ENCODE measurements at places on chromosomes 7 and 10. TPM values are rescaled to one million over a fixed set of nuclear protein-coding genes. Genes with fewer than 3 reads are reported as not detected.

- DNase-seq: no peak
Measured at GRCh38 chr10:12048547-12048946, 5.9 kb upstream of the UPF2 start.

GRCh38 chr10:78829565-78829964, 239.2 kb upstream of the ZMIZ1 start:
- DNase-seq: no peak

Gene FAM107B
- 195 TPM for total RNA-seq

DNA sequence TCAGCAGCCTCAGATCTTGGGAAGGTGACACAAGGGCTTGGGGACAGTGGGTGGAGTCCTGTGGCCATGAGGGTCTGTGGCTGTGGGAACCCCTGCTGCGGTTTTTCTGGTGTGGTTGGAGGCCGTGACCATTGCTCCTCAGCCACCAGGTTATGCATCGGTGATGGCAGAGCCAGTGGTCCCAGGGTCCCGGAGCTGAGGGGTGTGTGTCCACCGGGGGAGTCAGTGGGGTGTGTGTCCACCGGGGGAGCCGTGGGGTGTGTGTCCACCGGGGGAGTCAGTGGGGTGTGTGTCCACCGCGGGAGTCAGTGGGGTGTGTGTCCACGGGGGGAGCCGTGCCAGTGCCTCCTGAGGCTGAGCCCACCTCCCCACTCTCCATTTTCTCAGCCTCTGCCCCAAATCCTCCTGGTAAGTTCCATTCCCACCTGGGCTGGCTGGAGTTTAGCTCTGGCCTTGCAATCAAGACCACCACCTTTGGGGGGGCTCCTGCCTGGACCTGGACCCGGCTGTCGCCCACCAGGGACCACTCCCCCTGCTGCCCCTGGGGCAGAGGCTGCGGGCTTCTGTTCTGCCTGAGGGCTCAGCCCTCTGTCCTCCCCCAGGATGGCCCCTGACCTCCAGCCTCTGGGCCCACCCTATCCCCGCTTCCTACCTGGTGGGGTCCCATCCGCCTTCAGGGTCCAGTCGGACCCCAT, 143.5 kb downstream of the ELFN1 start:
- DNase-seq: no peak

GRCh38 chr10:114375047-114375446, 29.3 kb downstream of the AFAP1L2 start:
- no peak for DNase-seq

GRCh38 chr10:114271779-114272167, 32.7 kb downstream of the VWA2 start:
- DNase-seq: no peak

- no peak for DNase-seq
Measured at GRCh38 chr10:27659786-27660185, 85.8 kb downstream of the MKX start.

DNA sequence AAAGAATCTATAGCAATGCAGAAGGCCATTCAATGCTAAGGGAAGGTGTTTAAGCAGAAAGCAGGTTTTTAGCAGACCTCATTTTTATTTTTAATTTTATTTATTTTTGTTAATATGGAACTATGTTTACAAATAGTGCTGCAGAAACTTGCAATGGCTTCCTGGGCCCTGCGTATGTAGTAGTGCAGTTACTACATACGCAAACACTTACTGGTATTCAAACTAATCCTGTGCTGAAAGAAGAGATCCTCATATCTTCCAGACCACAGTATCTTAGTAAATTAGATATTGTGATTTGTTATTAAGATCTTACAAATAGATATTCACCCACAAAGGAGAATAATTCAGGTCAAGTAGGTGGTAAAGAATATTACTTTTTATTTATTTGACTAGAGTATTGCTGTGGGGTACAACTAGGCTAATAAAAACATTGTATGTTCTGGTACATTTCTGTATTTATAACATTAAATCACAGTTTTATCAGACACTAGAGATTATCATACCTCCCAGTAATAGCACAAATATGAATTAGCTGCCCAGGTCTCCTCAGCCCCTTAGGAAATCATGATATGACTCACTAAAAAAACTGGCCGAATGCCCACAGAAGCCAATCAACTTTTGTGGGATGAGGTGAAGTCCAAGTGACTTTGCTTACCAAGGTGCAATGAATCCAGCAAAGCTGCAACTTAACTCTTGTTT, 57.6 kb downstream of the RNLS start:
- DNase-seq: no peak

- DNase-seq: no peak
Measured at GRCh38 chr7:156609010-156609877, 31.3 kb upstream of the RNF32 start.

- no peak for DNase-seq
Measured at GRCh38 chr10:35027567-35027966, 62.6 kb downstream of the CUL2 start.

Data from activated naive CD8-positive, alpha-beta T cell treated with anti-CD3 and anti-CD28 coated beads for 36 hours (primary cell).